ENCODE measurements at places on chromosomes 5 and 9.

- DNase-seq = no peak
Observed at GRCh38 chr5:5617024-5617423, 194.5 kb downstream of the ICE1 start.

- DNase-seq = no peak
Observed at GRCh38 chr5:176873541-176874172, 25.5 kb downstream of the HK3 start.

GRCh38 chr5:107272954-107273353, 397.8 kb downstream of the EFNA5 start:
- peak; percentile 2 for DNase-seq

- DNase-seq = peak; percentile 54
Observed at GRCh38 chr9:15295761-15296405, 11.1 kb downstream of the TTC39B start.

- no peak for DNase-seq
Observed at GRCh38 chr5:11075035-11075805, 314.2 kb upstream of the DAP start.

- no peak for DNase-seq
Observed at GRCh38 chr9:38278931-38279679, 113.4 kb upstream of the ALDH1B1 start.

DNA sequence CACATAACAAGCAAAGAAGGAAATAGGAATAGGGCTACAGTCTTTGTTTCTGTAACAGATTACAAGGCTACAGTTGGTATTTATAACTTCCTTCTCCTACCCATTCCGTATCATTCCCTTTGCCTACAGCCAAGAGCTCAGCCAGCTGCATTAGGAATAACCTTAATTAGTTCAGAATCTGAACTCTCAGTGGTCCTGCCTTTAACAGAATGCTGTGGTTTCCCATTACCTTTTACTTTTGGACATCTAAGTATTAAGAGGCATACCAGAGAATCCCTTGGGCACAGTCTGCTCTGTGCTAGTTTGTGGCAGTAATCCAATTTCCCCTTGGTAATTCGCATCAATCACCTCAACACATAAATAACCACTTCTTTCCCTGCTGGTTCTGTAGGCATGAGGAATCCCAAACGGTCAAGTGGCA, 44.2 kb downstream of the PKD2L2 start:
- DNase-seq = peak; percentile 67

DNA sequence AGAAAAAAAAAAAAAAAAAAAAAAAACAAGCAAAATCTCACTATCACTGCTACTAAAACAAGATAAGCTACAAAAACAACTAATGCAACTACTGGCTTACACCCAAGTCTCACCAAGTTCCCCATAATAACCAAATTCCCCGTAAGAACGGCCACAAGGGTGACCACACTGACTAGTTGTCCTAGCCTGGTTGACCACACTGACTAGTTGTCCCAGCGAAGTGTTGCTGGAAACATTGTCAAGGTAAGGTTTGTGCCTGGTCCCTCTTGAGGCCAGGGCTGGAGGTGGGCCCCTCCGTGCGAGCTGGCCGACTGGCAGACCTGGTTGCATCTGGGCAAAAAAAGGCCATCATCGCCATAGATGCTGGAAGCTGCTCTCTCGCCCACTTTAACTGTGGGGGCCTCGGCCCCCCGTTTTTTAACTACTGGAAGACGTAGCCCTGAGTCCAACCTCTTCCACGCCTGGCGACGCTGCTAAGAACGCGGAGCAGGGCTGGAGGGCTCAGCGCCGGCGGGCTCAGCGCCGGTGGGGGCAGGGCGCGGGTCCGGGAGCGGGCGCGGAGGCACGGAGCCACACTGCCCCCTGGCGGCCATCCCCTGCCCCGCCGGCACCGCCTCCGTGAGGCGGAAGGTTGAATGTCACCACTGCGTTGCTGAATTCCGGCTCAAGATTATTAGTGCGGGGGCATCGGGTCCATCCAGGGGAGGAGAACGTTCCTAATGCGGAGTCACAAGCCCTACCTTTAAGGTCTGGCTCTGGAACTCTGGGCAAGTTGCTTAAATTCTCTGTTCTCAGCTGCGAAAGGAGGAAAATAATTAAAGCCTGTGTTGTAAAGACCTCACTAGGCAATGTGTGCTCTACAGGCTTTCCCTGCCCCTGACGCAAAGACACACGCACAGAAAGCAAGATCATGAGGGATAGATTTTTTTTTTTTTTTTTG, 84.0 kb downstream of the HSD17B3 start:
- peak; percentile 56 for DNase-seq

GRCh38 chr5:66238435-66238834, 94.3 kb downstream of the SREK1 start:
- DNase-seq = no peak

- peak; percentile 67 for DNase-seq
Observed at GRCh38 chr5:168734620-168735300, 155.6 kb upstream of the PANK3 start.

DNA sequence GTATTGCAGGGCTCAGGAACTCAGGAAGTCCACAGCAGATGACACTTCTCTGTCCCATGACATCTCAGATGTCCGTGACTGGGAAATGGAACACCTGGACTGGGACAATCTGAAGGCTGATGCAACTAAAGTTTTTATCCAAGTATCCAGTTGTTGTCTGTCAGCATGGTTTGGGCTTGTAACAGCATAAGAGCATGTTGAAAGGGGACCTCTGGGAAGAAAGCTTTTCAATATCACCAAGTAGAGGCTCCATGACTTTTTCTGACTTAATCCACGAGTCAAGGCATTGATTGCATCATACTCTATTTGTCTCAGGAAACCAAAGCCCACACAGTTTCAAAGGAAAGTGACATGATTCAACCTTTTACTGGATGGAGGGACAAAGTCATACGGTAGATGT, 807.7 kb downstream of the MTRR start:
- DNase-seq = peak; percentile 6

DNA sequence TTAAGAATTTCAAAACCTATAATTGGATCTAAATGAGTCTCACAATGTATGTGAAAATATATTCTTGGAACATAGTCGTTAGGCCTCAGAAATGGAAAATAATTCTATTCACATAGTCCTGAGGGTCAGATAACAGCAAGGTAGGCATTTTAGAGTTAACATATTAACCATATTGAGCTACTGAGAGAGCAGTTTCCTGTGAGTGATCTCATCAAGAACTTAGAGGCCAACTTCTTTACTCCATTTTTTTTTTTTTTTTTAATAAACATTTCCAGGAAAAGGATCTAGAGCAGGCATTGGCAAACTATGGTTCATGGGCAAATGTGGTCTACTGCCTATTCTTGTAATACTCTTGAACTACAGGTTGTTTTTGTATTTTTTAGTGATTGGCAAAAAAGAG, 26.6 kb downstream of the RAB24 start:
- DNase-seq = no peak

DNA sequence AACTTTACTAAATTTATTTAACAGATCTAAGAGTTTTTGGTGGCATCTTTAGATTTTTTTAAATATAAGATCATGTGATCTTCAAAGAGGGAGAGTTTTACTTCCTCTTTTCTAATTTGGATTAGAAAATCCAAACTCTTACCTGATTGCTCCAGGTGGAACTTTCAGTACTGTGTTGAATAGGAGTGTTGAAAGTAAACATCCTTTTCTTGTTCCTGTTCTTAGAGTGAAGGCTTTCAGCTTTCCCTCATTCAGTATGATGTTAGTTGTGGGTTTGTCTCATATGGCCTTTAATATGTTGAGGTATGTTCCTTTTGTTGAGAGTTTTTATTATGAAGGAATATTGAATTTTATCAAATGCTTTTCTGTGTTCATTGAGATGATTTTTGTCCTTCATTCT, 650.0 kb upstream of the SGCD start:
- no peak for DNase-seq

- peak; percentile 98 for DNase-seq
Observed at GRCh38 chr5:181221792-181222629, 1.1 kb upstream of the TRIM41 start.

- peak; percentile 45 for DNase-seq
Observed at GRCh38 chr5:54651482-54652076, 134.0 kb downstream of the SNX18 start.

GRCh38 chr5:146345578-146346366, 7.1 kb downstream of the POU4F3 start:
- no peak for DNase-seq

- DNase-seq = no peak
Observed at GRCh38 chr5:130278136-130278535, 373.9 kb downstream of the CHSY3 start.

GRCh38 chr5:102312586-102313370, 16.7 kb upstream of the SLCO4C1 start:
- DNase-seq = peak; percentile 23

- DNase-seq = no peak
Observed at GRCh38 chr9:129309041-129309430, 131.0 kb upstream of the IER5L start.

- DNase-seq = no peak
Observed at GRCh38 chr9:134364391-134365114, 38.3 kb downstream of the RXRA start.

- no peak for DNase-seq
Observed at GRCh38 chr9:133340256-133340655, 4.3 kb upstream of the SURF6 start.
